Panc1 (cell line): ENCODE measurements at places on chromosomes 13 and 19.

GRCh38 chr13:80058626-80059025 is 282.3 kb downstream of the SPRY2 start:
- no peak for DNase-seq

GRCh38 chr13:65613004-65613403 is 1617.1 kb downstream of the PCDH9 start:
- no peak for DNase-seq

GRCh38 chr19:54653181-54653809 is 9.5 kb upstream of the LILRB4 start:
- DNase-seq, result peak; percentile 17

DNA sequence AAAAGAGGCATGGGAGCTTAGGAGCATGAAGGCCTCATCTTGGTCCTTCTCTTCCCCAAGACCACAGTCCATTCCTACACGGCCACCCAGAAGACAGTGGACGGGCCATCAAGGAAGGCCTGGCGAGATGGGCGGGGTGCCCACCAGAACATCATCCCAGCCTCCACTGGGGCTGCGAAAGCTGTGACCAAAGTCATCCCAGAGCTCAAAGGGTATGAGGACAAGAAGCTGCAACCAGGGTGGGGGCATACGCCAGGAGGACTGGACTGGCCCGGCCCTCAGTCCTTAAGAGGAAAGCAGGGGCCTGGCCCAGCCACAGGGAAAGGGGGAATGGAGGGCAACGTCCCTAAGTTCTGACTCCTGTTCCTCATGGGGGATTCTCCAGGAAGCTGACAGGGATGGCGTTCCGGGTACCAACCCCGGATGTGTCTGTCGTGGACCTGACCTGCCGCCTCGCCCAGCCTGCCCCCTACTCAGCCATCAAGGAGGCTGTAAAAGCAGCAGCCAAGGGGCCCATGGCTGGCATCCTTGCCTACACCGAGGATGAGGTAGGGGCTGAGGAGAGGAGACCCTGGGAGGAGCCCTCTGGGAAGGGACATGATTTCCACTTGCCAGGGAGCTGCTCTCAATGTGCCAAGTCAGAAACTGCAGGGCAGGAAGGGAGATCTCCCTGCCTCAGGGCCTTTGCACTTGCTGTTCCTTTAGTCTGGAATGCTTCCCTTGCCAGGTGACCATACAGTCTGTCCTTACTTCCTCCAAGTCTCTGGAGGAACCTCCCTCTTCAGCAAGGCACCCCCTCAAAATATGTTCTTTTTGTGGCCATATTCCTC is 1.9 kb upstream of the TMEM147 start:
- no peak for DNase-seq

DNA sequence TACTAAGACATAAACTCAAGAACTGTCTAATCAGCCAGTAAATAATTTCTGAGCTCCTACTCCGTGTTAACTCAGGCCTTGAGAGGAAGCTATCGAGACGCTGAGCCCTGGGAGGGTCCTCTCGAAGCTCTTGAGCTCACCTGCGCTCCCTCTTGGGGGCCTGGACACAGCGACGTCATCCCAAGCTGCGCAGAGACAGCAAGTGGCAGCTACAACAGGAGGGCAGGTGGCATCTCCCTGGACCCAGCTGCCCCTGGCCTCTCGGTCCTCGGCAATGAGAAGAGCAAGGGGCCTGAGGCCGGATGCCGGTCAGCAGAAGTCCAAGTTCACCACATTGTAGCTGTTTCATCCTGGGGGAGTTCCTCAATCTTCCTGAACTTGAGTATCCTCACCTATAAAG is 30.5 kb upstream of the TUBGCP3 start:
- no peak for DNase-seq

GRCh38 chr13:101065329-101065728 is 351.0 kb downstream of the NALCN start:
- no peak for DNase-seq

DNA sequence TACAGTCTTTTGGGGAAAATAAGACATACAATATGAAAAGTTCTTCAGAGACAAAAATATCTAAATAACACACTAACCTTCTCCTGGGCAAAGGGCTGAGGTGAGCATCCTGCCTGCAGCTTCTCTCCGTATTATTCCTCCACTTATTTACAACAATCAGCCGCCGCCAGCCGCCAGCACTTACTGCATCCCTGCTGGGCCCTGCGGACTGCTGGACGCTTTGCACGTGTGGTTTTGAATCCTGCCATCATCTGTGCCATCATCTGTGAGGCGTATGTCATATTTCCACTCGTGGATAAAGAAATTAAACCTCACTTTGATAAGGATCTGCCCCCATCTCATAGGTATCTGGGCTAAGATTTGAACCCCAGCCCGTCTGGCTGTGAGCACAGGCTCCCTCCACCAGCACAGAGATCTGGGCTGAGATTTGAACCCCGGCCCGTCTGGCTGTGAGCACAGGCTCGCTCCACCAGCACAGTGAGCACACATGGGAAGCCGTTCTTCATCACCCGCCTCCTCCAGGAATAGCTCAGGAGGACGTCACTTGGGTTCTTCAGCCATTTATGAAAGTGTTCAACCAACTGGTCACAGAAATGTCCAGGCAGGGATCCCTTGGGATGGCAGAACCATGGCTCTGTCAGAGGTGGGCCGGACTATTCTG is 35.2 kb upstream of the TUBGCP3 start:
- no peak for DNase-seq

GRCh38 chr13:110108348-110109139 is 198.4 kb downstream of the COL4A1 start:
- no peak for DNase-seq

DNA sequence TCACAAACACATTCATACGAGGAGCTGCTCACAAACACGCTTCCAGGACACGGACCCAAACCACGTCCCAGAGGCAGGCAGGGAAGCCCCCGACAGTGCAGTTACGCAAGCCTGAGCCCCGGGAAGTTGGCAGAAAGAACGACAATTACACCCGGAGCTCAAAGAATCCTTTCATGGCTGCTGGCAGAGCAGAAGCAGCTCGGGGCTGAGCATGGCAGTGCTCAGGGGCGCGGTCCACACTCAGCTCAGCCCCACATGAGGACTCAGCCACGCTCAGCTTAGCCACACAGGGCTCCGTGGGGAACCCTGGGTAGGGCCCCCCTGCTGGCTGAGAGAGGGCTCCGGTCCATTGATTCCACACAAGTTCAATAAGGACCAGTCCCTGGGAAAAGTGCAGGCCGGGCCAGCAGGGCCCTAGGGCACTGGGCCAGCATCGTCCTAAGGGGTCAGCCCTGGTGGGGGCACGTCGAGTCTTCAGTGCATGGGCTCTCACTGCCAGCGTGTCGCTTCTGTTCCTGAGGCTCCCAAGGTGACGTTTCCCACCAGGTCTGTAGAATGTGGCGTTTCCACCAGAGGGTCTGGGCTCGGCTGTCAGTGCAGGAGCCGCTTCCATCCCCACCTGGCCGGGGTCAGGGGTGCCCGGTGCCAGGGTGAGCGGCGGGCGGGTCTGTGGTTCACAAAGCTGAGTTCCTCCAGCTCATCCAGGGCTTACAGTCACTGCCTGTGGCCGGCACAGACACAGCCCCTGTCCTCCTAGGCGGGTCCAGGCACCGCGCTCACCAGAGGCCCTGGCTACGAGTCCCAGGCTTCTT is 23.1 kb downstream of the GAS6 start:
- DNase-seq, result no peak

GRCh38 chr19:46134527-46134926 is 10.0 kb upstream of the IGFL3 start:
- DNase-seq, result no peak

GRCh38 chr13:24119626-24120508 is 40.7 kb upstream of the SPATA13 start:
- no peak for DNase-seq

- no peak for DNase-seq
Measured at GRCh38 chr13:40498461-40498860, 168.0 kb downstream of the FOXO1 start.

DNA sequence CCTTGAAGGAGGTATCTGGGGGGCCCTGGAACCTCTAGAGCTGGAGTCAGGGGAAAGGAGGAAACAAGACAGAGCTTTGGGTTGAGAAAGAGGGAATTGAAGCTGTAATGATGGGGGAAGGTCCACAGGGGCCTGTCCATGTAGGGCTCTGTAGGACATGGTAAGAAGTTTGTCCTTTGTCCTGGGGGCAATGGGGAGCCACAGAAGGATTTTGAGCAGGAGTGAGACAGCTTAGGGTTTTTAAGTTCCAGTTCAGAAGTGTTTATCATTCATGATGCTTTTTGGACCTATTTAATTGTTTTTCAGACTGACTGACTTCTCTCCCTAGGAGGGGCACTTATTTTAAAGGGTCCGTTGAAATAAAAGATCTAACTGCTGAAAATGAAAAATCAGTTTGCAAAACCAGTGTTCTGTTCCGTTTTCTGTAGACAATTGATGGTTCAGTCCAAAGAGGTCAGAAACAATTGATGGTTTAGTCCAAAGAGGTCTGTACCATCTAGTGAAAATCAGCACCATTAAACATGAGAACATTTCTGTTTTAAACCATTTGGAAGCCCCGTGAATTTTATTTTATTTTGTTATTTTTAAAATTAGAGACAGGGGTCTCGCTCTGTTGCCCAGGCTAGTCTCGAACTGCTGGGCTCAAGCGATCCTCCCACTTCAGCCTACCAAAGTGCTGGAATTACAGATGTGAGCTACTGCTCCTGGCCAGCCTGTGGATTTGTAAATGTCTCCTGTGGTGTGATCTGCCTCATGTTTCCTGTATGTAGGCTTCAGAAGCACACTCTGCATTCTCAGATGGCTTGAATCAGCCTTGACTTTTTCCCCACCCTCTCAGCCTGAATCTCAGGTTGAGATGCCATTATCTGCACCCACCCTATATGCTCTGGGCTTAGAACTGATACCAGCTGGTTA is 8.4 kb downstream of the PLD3 start:
- DNase-seq, result no peak

- DNase-seq, result no peak
Measured at GRCh38 chr13:94112227-94112626, 367.3 kb downstream of the DCT start.

DNA sequence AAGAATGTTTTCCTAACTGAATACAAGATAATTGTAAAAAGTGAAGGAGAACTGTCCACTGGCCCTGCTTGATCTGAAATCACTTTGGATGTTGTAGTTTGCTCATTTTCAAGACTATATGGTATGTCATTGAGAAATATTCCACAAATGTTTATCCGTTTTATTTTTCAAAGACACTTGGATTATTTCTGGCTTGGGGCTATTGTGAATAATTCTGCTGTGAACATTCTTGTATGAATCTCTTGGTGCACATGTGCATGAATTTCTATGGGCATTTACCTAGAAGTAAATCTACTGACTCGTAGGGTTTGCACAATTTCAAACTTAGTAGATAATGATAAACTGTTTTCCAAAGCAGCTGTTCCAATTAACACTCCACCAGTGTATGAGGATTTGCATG is 8.6 kb downstream of the RXFP2 start:
- no peak for DNase-seq

- DNase-seq, result no peak
Measured at GRCh38 chr13:79780240-79780639, 299.3 kb downstream of the NDFIP2 start.

DNA sequence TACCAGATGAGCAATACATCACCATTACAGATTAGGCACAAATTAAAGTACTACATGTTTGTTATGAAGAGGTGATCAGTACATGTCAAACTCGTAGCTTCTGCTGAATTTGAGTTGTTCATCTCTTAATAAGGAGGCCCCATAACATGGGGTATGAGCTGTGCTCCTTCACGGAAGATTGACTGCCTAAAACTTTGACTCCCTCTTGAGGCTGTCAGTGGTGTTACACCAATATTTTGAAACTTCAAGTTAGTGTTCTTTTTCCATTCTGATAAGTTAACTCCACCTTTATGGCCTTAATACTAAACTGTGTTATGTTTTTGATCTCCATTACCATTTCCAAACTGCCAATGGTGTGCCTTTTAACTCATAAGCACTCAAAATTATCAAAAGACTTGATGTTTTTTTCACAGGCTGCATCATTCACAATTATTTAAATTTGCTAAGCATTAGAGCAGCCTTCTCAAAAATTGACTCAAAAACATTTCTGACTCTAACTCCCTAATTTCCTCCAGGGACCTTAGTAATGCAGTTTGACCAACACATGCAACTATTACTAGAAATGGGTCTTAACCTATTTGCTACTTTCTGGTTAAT is 1591.5 kb downstream of the PCDH9 start:
- DNase-seq, result peak; percentile 22

DNA sequence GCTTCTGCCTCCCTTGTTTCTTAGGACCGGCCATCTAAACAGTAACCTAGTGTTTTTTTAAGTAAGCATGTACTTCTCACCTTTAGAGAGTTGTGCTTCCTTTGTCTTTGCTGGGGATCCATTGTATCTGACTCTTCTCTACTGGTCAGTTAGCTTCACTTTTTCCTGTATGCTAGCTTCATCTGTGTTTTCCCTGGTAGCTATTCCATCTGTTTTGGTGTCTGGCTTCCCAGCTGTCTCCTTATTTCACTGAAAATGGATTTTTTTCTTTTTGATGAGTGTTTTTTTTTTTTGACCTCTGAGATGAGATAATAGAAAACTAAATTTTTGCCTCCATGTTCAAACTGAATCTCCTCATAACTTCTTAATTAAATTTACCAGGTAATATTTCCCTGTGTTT is 637.0 kb upstream of the SLC10A2 start:
- no peak for DNase-seq

- DNase-seq, result no peak
Measured at GRCh38 chr19:3964256-3965194, 6.4 kb downstream of the DAPK3 start.

DNA sequence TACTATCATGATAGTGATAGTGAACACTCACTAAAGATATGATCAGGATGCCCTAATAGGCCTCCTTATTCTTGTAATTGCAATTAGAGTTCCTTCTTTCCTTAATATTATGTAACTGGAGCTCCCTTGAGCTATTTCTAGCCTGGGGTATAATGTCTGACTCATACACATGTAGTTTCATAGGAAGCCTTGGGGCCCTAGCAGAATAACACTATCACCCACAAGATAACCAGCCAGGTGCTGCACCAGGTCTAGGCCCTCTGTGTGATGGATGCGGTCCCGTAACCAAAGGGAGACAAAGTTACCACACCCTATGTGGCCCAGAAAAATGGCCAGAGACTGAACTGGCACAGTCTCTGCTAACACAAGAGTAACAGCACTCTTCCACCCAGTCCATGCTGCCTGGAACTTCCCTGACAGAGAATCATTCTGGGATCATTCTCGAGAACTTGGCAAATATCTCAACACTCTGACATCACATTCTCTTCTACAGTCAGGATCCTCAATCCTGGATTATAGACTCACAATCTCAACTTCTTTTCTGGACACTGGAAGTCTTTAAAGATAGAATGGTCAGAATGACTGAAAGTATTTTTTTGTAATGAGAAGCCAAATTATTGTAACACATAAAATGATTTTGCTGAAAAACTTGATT is 32.6 kb upstream of the IGFL4 start:
- no peak for DNase-seq
